ENCODE measurements at places on chromosomes 6 and 20. TPM values are rescaled to one million over a fixed set of nuclear protein-coding genes. Genes with fewer than 3 reads are reported as not detected.

Gene WFDC2
- total RNA-seq, result not detected

Gene CD24
- total RNA-seq, result 0.71 TPM

Gene CLVS2
- total RNA-seq, result 0.05 TPM

Gene ZSCAN23
- total RNA-seq, result 1.5 TPM

Gene SNAP25
- total RNA-seq, result 0.22 TPM

Gene CASS4
- 0.47 TPM for total RNA-seq

DNA sequence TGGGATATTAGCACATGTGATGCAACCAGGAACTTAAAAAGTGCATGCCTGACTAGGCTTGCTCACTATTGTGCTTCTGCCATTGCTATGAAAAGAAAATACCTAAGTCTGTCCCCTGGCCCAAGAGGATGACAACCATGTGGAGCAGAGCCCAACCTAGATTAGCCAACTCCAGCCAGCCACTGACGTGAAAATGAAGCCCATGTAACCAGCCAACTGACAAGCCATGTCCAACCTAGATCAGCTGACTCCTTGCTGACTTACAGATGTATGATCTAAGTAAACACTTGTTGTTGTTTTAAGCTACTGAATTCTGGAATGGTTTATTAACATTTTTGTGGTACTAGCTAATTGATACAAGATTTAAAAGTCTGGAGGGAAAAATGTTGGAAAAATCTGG is 47.5 kb downstream of the PIGU start:
- H3K27me3 ChIP-seq, result no peaks in the 10 kb centered on the region
- peak; percentile 49 for DNase-seq
- H3K36me3 ChIP-seq, result peaks cover 26% of the 10 kb centered on the region
- no peak overlapping the region for H3K4me3 ChIP-seq
- H3K4me1 ChIP-seq, result peaks cover 19% of the 10 kb centered on the region
- peak overlapping the region; percentile 83 for H3K27ac ChIP-seq

- no peaks in the 10 kb centered on the region for H3K27me3 ChIP-seq
- H3K36me3 ChIP-seq, result no peaks in the 10 kb centered on the region
- H3K27ac ChIP-seq, result no peak overlapping the region
- peaks cover 13% of the 10 kb centered on the region for H3K4me1 ChIP-seq
Measured at GRCh38 chr6:148803979-148804378, 57.1 kb downstream of the UST start.

DNA sequence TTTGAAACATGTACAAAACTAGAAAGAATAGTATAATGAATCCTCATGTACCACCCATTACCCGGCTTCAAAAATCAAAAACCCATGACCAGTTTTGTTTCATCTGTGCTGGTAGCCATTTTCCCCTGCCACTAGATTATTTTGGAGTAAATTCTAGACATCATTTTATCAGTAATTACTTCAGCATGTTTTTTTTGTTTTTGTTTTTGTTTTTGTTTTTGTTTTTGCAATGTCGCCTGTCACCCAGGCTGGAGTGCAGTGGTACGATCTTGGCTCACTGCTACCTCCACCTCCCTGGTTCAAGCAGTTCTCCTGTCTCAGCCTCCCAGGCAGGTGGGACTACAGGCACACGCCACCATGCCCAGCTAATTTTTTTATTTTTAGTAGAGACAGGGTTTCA is 8.0 kb upstream of the PKIG start:
- no peaks in the 10 kb centered on the region for H3K27me3 ChIP-seq
- no peaks in the 10 kb centered on the region for H3K36me3 ChIP-seq
- H3K4me1 ChIP-seq, result peaks cover 84% of the 10 kb centered on the region
- no peak for DNase-seq
- peak overlapping the region; percentile 95 for H3K27ac ChIP-seq

DNA sequence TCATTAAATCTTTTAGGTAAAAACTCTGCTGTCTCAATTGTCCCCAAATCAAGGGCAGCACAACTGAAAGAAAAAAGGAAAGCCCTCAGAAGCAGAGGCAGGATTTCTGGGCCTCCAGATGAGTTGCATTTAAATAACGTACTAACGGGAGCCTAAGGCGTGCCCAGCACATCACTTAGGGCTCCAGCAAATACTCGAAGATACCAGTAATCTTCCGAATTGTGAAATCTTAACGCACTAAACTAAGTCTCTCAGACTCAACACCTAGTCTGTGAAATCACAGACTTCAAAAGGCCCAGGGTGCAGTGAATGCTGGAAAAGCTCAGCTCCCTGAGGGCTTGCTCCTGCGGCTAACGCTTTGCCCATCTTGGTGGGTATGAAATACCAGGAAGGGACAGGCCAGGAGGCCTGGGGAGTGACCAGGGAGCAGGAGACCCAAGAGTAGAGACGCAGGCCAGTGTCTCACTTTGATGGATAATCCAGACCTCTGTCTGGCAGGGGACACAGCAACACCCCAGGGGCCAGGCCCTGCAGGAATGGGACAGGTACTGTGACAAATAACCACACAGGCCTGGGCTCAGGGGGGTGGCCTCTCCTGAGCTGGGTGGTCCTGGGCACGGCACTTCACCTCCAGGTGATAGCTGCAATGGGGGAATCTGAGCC is 36.4 kb downstream of the RRBP1 start:
- no peak for DNase-seq
- peak overlapping the region; percentile 80 for H3K27ac ChIP-seq
- peaks cover 20% of the 10 kb centered on the region for H3K36me3 ChIP-seq
- no peaks in the 10 kb centered on the region for H3K27me3 ChIP-seq
- peaks cover 93% of the 10 kb centered on the region for H3K4me1 ChIP-seq

- H3K27ac ChIP-seq, result peak overlapping the region; percentile 82
- no peaks in the 10 kb centered on the region for H3K36me3 ChIP-seq
- DNase-seq, result no peak
- H3K4me1 ChIP-seq, result peaks cover 49% of the 10 kb centered on the region
- H3K4me3 ChIP-seq, result no peak overlapping the region
- no peaks in the 10 kb centered on the region for H3K27me3 ChIP-seq
Measured at GRCh38 chr6:159121486-159121885, 47.7 kb upstream of the FNDC1 start.

GRCh38 chr6:120646101-120646500 is 688.2 kb downstream of the TBC1D32 start:
- no peaks in the 10 kb centered on the region for H3K4me1 ChIP-seq
- no peak overlapping the region for H3K27ac ChIP-seq
- DNase-seq, result no peak
- H3K27me3 ChIP-seq, result no peaks in the 10 kb centered on the region
- H3K36me3 ChIP-seq, result no peaks in the 10 kb centered on the region

- DNase-seq, result no peak
- no peaks in the 10 kb centered on the region for H3K4me1 ChIP-seq
- H3K27me3 ChIP-seq, result no peaks in the 10 kb centered on the region
- no peaks in the 10 kb centered on the region for H3K36me3 ChIP-seq
- H3K27ac ChIP-seq, result no peak overlapping the region
Measured at GRCh38 chr6:134813146-134813545, 136.8 kb downstream of the ALDH8A1 start.

DNA sequence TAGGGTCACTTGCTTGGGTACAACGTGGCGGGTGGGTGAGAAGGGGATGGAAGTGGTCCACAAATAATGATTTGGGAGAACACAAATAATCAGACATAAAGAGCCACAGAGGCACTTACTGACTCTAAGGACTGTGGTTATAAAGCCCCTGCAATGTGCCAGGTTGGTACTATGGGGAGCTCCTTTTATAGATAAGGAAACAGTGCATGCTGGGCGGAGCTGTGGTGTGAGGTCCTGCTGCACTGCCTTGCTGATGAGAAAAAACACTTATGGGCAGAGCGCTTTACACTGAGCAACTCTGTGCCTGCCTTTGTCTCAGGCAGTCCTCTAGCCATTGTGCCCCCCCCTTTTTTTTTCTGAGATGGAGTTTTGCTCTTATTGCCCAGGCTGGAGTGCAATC is 29.1 kb upstream of the SCRT2 start:
- H3K4me3 ChIP-seq, result no peak overlapping the region
- H3K27ac ChIP-seq, result no peak overlapping the region
- no peaks in the 10 kb centered on the region for H3K36me3 ChIP-seq
- no peak for DNase-seq
- peaks cover 26% of the 10 kb centered on the region for H3K27me3 ChIP-seq
- peaks cover 22% of the 10 kb centered on the region for H3K4me1 ChIP-seq

- H3K27me3 ChIP-seq, result no peaks in the 10 kb centered on the region
- H3K4me3 ChIP-seq, result no peak overlapping the region
- no peaks in the 10 kb centered on the region for H3K36me3 ChIP-seq
- no peak for DNase-seq
- H3K27ac ChIP-seq, result no peak overlapping the region
Measured at GRCh38 chr6:46281110-46281509, 110.3 kb upstream of the ENPP5 start.

DNA sequence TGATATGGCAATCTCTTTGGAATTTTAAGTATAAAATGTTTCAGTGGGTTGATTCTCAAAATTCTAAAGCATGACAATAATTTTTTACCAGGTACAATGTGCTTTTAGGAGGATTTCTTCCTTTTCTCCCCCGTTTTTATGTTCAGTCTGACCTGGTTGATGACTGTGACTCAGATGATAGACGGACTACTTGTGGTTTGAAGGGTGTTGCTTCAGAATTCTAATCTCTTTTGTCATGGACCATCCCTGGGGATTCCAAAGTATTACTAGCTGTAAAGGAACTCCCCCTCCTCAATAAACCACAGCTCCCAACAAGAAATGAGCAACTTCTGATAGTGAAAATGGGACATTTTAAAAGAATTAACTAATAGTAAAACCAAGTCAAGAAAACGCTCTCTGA is 34.9 kb upstream of the TNFAIP3 start:
- no peaks in the 10 kb centered on the region for H3K36me3 ChIP-seq
- H3K27me3 ChIP-seq, result no peaks in the 10 kb centered on the region
- no peak for DNase-seq

DNA sequence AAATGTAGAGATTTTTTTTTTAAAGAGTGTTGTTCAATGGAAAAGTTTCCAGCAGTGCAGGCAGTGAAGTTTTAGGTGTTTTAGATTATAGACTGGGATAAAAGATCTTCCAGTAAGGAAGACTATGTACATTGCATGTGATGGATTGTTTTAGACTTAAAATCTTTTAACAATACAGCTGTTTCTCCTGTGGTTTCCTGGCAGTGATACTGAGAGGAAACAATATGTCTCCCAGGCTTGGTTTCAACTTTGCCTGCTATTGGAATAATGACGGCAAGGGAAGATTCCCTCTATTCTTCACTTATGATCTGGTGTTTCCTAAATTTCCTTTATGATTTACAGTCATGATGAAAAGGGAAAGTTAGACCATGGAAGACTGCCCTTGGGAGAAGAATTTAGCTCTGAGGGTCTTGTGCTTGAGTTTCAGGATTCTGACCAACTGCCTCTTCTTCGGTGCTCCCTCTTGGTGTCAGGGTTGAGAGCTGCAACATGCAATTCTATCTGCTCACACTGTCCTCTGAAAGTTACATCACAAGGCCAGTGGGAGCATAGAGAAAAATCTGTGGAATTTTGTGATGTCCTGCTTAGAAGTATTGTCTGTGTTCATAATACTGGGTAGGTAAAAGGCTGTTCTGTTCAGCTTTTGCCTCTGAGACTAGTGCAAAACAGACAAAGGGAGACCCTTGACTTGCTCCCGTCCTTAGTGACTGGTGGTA is 262.8 kb upstream of the MAN1A1 start:
- H3K36me3 ChIP-seq, result no peaks in the 10 kb centered on the region
- H3K27ac ChIP-seq, result no peak overlapping the region
- DNase-seq, result no peak
- no peaks in the 10 kb centered on the region for H3K4me1 ChIP-seq
- no peak overlapping the region for H3K4me3 ChIP-seq

DNA sequence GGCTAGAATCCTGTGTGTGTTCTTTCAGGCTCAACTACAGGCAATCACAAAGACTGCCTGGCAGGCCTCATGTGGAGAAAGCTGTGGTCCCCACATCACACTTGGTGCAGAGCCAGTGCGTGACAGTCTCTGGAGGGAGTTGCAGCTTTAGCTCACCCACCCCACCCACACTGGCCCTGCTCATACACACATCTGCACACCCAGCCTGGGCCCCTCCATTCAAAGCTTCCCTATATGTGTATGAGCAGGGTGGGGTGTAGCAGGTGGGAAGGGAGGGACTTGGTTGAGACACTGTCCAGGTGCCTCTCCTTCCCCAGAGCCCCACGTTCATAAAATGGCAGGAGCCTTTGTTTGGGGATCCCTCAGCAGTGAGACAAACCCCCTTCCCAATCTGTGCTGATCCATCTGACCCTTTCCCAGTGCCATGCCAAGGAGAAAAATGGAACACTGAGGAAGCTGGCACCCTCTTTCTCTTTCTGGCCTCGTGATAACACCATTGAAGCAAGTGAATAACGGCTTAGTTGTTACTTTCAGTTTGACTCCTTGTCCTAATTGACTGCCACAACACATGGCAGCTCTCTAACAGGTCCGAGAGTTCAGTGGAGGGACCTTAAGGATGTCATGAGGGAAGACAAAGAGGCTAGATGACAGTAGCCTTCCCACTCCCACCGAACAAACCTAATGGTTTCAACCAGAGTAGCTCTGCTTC is 53.8 kb upstream of the NRSN1 start:
- H3K27ac ChIP-seq, result no peak overlapping the region
- H3K36me3 ChIP-seq, result no peaks in the 10 kb centered on the region
- no peaks in the 10 kb centered on the region for H3K27me3 ChIP-seq
- no peak for DNase-seq

- peaks cover 6% of the 10 kb centered on the region for H3K27me3 ChIP-seq
- no peak for DNase-seq
- H3K27ac ChIP-seq, result no peak overlapping the region
- no peaks in the 10 kb centered on the region for H3K36me3 ChIP-seq
- no peaks in the 10 kb centered on the region for H3K4me1 ChIP-seq
Measured at GRCh38 chr6:20317430-20317829, 84.2 kb upstream of the E2F3 start.

- no peak for DNase-seq
- no peak overlapping the region for H3K4me3 ChIP-seq
- H3K27me3 ChIP-seq, result no peaks in the 10 kb centered on the region
- peaks cover 55% of the 10 kb centered on the region for H3K4me1 ChIP-seq
- H3K36me3 ChIP-seq, result no peaks in the 10 kb centered on the region
- H3K27ac ChIP-seq, result no peak overlapping the region
Measured at GRCh38 chr6:13668291-13668928, 43.2 kb downstream of the RANBP9 start.

DNA sequence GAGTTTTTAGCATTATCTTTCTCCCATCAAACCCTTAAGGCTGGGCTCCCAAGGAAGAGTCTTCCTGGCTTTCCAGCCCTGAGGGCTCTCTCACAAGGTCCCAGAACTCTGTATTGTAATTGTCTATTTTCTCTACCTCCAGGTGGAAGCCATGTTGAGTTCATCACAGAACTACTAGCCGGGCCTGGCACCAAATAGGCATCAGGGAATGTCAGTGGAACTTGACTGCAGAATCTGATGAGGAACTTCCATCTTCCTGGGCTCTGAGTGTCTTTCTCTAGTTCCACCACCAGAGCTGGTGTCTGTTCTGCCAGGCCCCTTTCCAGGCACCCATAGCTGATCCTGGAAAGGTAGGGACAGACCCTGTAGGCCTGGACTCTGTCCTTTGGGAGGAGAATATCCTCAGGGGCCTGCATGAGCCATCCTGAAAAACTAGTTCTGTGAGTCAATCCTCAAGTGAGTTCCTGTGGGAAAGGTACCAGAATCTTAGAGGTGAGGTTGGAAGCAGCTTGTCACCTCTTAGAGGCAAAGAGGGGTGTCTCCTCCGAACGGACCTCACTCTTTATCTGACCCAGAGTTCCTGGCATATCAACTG is 11.1 kb upstream of the TOP1 start:
- H3K36me3 ChIP-seq, result no peaks in the 10 kb centered on the region
- H3K27ac ChIP-seq, result no peak overlapping the region
- H3K4me1 ChIP-seq, result peaks cover 5% of the 10 kb centered on the region
- no peak for DNase-seq
- H3K27me3 ChIP-seq, result no peaks in the 10 kb centered on the region

All from left ventricle myocardium inferior (tissue), 1 donor.